NCI-H2081 (cell line): ENCODE measurements at places on chromosomes 6 and 20.

- no peak for DNase-seq
Observed at GRCh38 chr6:165571721-165572132, 91.3 kb downstream of the PDE10A start.

GRCh38 chr6:152435816-152436215, 201.3 kb downstream of the SYNE1 start:
- DNase-seq = no peak

DNA sequence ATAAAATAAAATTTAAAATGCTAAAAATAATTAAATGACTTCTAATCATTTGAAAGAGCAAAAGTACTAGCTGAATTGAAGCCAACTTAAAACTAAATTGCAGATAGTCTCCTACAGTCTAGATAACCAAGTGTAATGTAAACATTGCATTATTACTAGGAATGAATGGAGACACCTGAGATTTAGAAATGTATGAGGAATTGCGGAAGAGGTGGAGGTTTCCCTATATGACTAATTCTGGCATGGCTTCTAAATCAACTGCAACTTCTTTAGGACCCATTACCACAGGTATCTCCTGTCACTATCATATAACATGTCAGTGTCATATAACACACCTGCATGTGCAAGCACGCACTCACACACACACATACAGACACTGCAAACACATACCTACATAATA, 13.2 kb upstream of the GPR6 start:
- DNase-seq = no peak

DNA sequence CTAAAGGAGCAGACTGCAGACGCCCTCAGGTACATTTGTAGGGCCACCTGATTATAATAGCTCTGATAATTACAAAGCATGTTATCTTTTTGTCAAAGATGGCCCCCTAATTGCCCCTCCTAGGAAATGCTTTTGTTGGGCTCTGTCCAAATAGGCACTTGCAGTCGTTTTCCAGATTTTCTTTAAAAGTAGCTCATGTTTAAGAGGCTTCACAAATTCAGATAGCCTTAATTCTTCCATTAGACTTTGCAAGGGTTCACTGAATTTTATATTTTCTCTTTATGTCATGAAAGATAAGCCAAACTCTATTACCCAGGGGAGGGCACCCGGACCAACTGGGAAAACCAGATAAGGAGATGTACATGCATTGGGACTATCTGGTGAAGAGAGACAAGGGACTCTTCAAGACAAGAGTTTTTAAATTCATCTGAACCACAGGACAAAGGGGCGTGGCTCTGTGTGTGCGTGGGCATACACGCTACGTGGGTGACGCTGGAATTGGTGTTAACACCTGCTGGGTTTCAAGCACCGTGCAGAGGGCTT, 95.6 kb downstream of the TOX2 start:
- DNase-seq = no peak

DNA sequence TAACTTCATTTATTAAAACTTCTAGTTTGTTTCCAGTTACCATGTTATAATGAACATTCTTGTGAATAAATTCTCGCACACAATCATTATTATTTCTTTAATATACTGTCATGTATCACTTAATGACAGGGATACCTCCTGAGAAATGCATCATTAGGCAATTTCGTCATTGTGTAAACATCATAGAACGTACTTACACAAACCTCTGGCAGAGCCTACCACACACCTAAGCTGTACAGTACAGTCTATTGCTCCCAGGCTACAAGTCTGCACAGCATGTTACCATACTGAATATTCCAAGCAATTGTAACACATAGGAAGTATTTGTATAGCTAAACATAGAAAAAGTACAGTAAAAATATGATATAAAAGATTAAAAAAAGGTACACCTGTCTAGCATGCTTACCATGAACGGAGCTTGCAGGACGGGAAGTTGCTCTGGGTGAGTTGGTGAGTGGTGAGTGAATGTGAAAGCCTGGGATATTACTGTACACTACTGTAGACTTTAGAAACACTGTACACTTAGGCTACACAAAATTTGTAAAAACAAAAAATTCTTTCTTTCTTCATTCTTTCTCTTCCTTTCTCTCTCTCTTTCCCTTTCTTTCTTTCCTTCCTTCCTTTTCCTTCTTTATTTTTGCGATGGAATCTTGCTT, 268.2 kb upstream of the SOX4 start:
- DNase-seq = peak; percentile 35

DNA sequence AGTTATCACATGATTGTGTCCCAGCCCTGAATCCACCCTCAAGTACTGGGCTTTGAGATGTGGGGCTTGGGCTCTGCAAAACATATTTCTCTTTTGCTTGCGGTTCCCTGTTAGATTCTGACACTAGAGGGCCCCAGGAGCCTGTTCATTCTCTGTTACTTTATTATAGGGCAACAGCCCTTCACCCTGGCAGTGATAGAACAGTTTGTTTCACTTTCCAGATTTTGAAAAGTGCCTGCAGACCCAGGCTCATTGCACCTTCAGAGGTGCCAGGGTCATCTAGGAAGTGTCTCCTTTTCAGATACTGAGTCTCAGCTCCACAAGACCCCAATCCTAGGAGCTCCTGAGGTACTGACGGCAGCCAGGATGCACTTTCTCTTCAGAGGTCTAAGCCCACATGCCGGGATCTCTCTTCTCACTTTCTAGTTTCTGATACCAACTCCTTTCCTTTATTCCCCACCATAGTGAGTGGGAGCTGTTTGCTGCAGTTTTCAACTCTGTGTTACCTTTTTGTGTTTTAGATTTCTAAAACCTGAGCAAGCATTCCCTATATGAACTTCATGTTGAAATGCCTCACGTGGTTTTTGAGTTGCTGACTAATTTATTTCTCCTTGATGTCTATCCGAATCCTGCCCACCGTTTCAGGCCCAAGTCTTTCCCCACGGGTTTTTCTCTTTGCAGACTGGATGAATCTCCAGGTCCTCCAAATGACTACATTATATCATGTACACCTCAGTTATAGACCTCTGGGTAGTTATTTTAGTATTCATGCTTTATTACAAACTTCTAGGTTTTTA, 10.9 kb downstream of the ABT1 start:
- peak; percentile 83 for DNase-seq

DNA sequence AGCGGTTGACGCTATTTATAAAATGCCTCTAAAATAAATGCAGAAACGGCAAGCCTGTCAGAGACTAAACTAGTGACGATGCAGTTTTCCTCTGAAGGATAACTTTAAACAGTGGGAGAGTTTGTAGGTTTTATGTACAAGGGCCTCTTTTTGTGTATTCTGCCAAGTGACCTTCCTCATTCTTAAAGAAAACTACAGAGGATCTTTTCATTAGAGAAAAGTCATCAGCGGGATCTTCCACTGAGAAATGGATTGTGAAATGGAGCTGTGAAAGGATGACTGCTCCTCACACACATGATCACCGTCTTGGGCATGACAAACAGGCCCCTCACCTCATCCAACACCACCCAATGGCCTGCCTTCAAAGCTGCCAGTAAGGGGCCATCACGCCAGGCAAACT, 89.0 kb upstream of the LYRM2 start:
- no peak for DNase-seq

GRCh38 chr20:35657271-35657670, 7.4 kb downstream of the CPNE1 start:
- DNase-seq = no peak

DNA sequence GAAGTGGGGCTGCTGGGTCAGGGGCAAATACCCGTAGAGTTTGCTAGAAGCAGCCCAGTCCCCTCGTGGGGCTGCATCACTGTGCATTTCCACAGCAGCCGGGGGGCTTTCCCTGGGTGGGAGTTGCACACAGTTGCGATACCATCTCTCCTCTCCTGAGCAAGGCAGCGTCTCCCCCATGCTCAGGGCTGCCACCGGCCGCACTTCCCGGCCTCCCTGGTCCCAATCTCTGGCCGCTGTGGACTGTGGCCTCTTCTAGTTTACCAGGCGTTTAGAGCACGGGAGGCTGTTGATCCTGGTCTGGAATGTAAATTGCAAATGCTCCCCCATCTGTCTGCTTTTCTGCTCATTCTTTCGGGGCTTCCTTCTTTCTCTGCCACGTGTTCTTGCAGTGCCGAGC, 31.1 kb downstream of the OSBPL2 start:
- DNase-seq = no peak

GRCh38 chr20:50528804-50529351, 18.7 kb downstream of the PTPN1 start:
- no peak for DNase-seq

- DNase-seq = peak; percentile 29
Observed at GRCh38 chr6:154314084-154314483, 42.5 kb downstream of the IPCEF1 start.

DNA sequence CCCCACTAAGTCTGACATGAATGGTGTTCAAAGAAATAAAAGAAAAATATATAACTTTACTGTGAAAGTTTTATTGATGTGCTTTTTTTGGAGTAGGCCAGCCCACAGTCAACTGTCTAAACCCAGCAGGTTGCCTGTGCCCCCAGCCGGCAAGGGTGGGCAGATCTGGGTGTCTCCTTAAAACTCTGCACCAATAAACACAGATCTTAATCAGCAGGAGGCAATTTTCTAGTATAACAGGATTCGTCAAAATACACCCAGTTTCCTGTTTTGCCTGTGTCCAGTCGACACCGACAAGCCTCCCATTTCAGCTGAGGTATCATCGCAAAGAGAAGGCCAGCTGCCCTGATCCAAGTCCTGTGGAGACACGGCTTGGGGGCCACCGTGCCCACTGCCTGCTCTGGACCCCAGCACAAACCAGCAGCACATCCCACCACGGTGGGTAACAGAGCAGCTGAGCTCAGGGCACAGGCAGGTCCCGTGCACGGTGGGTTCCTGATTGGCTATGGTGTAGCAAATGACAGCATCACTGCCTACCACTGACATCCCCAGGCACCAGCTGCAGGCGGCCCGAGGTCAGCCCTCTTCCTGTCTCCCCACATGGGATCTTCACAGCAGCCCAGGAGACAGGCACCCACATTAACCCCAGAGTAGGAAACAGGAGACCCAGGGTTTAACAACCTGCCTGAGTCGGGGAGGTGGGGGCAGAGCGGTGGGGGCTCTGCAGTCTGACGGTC, 15.7 kb downstream of the BMP7 start:
- DNase-seq = no peak

DNA sequence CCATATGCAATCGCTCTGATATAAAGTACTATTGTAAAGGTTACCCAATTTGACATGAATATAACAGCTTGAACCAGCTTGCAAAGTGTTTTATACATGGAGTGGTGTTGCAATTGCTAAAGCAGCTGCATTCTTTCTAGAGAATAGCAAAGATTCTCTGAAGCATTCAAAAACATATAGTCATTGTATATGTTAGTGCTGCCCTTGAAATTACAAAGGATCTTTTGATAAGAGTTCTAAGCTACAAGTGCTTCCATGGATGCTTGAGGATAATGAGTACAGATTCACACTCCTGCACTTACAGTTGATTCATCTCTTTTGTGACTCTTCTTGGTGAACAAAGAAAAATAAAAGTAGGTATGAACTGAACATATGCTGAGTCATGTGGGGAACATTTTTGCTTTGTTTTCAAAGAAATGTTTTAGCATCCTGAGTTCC, 175.7 kb downstream of the ALDH8A1 start:
- DNase-seq = no peak

DNA sequence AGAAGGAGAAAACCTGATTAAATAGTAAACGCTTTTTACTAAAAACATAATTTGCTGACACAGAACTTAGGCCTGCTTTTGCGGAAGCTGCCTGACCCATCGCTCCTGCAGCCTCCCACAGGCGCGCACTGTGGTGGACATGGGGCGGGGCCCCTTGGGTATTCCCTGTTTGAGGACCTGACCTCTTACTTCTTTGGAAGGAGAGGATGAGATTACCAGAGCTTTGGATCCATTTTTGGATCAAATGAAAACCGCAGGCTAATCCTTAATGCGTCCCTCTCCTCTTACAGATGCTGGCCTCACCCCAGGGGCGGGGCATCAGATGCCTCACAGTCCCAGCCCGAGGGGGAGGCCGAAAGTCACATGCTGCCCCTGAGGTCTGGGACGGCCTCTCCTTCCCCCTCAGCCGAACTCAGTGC, 151.0 kb downstream of the SCML4 start:
- DNase-seq = no peak

- no peak for DNase-seq
Observed at GRCh38 chr20:46631874-46632446, 19.3 kb downstream of the SLC13A3 start.

DNA sequence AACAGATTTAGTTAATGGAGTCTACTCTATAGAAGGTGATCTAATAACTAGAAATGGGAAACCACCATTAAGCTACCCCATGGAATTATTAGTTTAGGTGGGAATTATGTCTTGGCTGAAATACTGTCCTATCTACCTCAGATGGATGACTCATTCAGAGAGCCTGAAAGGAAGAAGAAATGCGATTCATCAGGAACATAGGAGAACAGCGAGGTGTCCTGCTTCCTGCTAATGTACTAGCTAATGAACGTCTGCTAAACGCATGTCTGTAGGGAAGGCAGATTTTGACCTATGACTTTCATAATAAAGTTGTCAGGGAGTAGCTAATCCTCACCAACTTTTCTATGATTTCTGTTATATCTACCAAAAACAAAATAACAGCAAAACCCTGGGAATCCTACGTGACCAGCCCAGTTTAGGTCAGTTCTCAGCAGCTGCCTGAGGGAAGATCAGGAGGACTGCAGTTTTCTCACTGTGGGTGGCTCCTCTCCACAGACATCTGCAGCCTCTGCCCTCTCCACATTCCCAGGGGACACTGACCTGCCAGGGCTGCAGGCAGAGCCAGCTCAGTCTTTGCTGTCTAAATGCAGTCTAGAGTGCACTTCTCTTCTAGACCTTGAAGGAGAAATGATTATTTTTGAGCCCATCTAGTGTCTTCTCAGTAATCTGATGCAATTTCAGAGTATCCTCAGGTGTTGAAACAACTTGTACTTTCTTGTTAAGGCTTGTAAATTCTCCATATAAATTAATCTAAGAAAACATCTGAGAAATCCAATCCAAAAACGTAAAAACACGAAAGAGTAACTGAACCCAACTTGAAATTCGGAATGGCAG, 18.1 kb upstream of the SFT2D1 start:
- no peak for DNase-seq

DNA sequence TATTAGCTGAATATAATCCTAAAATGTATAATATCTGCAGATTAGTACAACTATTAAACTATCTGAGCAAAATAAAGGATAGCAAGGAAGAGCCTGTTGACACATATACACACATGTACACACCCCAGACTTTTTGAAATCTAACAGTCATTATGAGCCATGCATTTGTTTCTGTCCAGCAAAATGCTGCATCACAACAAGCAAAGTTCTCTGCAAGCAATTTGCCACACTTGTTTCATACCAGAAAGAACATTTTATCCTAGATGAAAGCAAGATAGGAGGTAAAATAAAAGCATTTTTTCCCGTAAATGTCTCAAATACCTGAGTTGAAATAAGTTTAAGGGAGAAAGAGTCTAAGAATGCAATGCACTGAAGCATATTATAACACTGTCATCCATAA, 145.2 kb downstream of the COL21A1 start:
- DNase-seq = no peak
